ENCODE measurements at places on chromosomes 12 and 14.

- DNase-seq = no peak
These were observed 11.2 kb downstream of the PDE6H start for GRCh38 chr12:14984036-14984435.

DNA sequence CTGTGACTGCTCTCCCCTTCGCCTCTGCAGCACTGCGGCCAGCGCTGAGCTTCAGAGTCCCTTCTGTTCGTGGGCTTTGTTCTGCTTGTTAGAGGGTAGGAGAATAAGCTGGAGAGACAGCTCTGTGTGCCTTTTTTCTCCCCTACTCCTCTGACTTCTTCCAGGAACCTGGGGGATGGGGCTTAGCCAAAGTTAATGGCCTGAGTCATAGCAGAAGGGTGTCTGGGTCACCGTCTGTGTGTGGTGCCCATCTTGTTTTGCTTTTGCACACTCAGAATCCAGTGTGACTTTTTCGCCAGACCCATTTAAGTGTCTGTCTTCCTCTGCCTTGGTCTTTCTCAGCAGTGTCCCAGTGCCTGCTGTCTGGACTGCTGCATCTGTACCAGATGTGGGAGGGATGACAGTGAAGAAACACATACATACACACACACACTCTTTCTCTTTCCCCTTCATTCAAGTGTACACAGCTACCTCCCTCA lies 3.0 kb downstream of the KIF5A start:
- no peak for DNase-seq

GRCh38 chr12:117821480-117822175 lies 147.2 kb downstream of the KSR2 start:
- DNase-seq = no peak

GRCh38 chr14:67574806-67575205 lies 25.3 kb downstream of the PIGH start:
- DNase-seq = no peak

DNA sequence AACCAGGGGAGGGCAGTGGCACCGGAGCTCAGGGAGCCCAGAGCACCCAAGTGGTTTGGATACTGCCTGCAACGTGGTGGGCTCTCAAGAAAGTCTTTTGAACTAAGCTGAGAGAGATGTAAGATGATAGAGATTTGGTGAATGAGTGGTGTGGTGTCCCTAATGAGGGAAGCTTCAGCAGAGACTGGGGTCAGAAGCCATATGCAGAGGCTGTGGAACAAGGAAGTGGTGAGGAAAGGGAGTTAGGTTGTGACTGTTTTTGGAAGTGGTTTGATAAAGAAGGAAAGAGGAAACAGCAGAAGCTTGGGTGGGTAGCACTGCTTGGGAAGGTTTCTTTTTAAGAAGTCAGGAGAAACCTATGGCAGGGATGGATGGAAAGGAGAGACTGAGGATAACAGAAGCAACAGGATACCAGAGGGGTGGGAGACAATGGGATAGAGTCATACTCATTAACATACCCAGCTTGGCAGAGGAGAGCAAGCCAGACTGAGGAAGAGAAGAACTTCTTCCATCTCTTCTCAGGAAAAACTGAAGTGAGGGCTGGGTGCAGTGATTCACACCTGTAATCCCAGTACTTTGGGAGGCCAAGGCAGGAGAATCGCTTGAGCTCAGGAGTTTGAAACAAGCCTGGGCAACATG lies 24.1 kb downstream of the SLC4A8 start:
- no peak for DNase-seq

GRCh38 chr14:52923902-52924575 lies 26.8 kb downstream of the FERMT2 start:
- DNase-seq = no peak

- no peak for DNase-seq
These were observed 252.4 kb upstream of the TBX3 start for GRCh38 chr12:114936148-114937079.

GRCh38 chr12:121514184-121514742 lies 66.6 kb downstream of the KDM2B start:
- no peak for DNase-seq

GRCh38 chr12:3032161-3032560 lies 45.0 kb upstream of the TSPAN9 start:
- DNase-seq = no peak

- DNase-seq = no peak
These were observed 85.0 kb upstream of the GTF2A1 start for GRCh38 chr14:81305743-81306142.

DNA sequence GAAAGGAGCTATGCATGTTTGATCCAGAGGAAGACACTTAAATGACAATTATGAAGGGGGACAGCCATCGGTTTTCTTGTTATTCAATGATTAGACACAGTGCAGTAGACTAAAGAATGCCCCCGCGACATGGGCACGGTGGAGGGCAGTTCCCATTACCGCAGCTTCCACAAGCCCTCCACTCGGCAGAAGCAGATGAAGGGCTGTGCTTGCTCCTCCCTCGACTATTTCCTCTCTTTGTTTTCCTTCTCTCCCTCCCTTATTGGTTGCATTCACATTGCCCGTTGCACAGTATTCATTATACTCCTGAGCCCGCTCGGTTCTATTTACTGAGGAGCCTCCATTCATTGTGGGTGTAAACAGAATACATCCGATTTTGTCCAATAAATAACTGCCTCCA lies 138.8 kb upstream of the RASSF8 start:
- DNase-seq = no peak

DNA sequence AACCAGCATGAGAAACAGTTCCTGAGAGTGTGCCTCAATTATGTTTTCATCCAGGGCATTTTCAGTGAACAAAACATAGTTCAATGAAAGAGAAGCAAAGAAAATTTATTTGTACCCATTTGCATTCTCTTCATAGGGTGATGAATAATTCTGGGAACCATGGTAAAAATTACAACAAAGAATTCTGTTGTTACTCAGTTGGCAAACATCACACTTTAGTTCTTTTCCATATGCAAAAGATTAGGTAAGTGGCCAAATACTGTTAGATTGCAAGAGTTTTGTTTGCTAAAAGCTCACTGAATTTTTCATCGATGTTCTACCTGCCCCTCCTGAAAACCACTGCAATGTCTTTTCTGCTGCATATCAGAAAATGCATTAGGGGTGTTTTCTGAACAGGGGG lies 132.4 kb upstream of the RGS6 start:
- no peak for DNase-seq

DNA sequence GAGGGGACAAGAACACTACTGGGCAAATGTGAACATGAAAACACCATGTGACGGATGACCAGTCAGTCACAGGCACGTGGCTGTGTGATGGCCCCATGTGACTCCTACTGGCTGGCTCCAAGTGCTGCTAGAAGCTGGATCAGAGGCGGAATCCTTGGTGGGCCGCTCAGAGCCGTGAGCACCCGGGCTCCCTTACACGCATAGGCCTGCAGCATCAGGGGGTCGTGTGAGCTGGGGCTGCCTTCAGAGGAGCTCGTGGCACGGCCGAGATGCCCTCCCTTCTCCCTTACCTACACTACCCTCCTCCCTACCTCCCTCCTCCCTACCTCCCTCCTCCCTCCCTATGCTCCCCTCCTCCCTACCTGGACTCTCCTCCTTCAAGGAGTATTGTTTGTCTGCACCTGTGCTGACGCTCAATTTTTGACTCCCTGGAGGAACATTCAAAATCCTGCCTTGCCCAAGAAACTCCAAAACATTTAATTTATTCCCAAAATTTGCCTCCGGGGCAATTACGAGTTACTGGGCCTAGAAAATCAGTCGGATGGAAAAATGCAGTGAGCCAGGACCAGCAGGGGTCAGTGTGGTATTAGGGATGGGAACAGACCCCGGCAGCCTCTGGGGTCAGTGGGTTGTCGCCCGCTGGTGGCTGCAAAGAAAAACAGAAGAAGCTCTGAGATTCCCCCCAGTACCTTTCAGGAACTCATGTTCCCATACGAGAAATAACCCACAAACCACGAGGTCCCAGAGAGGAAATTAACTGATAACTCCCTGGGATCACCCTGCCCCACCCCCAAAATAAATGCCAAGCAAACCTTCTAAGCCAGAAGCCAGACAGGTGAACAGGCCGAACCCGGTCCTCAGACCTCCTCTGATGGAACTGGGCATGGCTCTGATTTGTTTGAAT lies 61.3 kb downstream of the C14orf132 start:
- peak; percentile 25 for DNase-seq

GRCh38 chr14:85316701-85317410 lies 213.1 kb upstream of the FLRT2 start:
- DNase-seq = no peak

DNA sequence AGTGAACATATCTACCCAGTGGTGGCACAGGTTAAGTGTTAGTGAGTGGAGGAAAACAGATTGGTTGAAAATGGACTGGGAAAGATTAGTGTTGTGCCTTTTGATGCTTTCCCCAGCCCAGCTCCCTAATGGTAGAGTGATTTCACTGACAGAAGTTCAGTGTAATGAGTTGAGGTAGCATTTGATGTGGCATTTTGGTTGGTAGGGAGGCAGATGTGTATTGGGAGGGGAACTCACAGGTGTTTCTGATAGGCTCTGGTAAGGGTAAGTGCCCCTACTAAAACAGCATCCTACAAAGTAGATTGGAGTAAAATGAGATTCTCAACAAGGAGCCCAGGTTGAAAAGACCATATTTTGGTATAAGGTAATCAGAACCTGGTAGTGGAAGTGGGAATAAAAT lies 4.2 kb downstream of the TBK1 start:
- no peak for DNase-seq

DNA sequence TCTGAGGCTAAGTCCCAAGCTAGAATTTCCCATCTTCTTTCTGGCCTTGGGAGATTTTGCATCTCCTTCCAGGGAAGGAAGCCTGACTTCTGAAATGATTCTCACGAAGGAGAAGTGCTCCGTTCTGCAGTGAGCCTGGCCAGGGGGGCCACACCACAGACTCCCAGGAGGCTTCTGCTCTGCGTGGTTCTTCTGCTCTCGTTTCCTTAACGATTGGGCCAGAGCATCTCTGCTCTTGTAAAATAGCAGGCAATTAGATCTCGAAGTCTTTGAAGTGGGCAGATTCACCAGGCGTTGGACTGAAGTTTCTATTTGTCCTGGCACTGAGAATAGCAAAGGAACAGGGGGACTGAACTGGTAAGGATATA lies 6.7 kb upstream of the BATF start:
- DNase-seq = peak; percentile 37

DNA sequence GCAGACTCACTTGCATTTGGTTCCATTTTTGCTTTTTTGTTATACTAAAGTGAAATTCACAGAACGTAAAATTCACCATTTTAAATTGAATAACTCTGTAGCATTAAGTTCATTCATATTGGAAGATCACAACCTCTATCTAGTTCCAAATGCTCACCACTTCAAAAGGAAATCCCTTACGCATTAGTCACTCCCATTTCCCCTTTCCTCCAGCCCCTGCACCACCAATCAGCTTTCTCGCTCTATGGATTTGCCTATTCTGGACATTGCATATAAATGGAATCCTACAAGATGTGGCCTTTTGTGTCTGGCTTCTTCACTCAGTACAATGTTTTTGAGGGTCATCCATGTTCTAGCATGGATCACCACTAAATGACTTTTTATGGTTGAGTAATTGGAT lies 294.5 kb downstream of the KSR2 start:
- no peak for DNase-seq

DNA sequence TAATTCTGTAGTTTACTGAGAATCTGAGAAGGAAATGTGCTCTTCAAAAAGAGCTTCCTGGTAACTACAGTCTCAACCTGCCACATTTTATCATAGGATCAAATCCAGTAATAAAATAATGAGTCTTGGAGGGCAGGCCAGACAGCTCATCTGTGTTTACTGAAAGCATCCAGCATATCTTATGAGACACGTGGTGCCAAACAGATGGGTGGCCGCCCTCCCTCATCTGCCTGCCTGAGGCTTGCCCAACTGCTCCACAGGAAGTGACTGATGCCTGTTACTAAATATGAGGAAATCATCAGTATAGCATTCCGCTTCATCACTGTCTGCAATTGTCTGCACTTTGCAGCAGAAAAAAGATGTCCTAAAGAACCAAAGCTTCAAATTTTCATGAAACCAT lies 13.5 kb downstream of the DHRS7 start:
- peak; percentile 90 for DNase-seq

GRCh38 chr14:29392287-29392686 lies 535.4 kb downstream of the PRKD1 start:
- DNase-seq = no peak

GRCh38 chr12:41248391-41248790 lies 60.3 kb downstream of the PDZRN4 start:
- no peak for DNase-seq

GRCh38 chr14:24312736-24313507 lies 1.6 kb downstream of the LTB4R start:
- no peak for DNase-seq

Measured in C1 segment of cervical spinal cord (tissue), 14 donors.